ENCODE measurements at places on chromosomes 4 and X.

- no peak for ATAC-seq
These were observed 79.9 kb downstream of the ZFX start for GRCh38 chrX:24229400-24229879.

DNA sequence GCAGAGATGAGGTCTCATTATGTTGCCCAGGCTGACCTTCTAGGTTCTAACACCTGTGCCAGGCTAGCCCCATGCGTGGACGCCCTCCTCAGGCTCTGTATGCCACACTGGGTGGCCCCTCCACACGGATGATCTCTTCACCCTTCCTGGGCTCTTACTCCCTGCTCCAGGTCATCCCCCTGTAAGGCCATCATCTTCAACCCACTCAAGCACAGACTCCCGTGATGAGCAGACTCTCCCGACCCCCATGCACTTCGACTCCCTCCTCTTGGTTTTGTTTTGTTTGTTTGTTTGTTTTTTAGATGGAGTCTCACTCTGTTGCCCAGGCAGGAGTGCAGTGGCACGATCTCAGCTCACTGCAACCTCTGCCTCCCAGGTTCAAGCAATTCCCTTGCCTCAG is 70.9 kb downstream of the HPRT1 start:
- ATAC-seq: no peak

DNA sequence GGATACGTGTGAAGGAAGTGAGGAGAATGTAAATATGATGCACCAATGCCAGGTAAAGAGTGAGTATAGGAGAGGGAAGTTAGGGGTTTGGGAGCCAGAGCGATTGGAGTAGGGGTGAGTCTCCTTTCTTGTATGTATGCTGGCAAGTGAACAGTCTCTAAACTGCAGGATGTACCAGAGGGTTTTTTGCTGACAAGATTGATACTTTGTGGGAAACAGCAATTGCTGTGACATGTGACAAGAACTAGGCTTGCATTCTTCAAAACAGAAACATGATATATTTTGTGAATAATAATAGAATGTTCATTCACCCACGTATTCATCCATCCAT is 706 bp downstream of the CHIC1 start:
- ATAC-seq: no peak

GRCh38 chr4:124386648-124387047 is 325.9 kb downstream of the ANKRD50 start:
- ATAC-seq: no peak

GRCh38 chrX:131308980-131309379 is 19.9 kb upstream of the IGSF1 start:
- ATAC-seq: no peak

GRCh38 chr4:73523126-73523525 is 41.6 kb downstream of the AFM start:
- no peak for ATAC-seq

GRCh38 chr4:152075253-152075928 is 314.6 kb upstream of the GATB start:
- ATAC-seq: no peak

DNA sequence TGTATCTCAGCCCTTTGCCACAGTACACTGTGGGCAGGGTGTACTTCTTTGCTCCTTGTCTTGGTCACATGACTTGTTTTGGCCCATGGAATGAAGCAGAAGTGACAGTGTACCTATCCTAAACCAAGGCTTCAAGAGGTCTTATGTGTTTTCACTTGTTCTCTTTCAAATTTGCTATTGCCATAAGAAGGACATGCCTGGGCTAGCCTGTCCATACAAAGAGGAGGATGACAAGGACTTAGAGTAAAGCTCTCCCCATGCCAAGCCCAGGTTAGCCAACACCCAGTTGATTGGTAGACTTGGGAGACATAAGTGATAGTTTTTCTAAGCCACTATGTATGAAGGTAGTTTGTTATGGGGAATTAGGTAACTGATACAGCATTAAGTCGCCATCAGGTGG is 141.1 kb upstream of the MID1 start:
- ATAC-seq: no peak

- no peak for ATAC-seq
These were observed 31.3 kb downstream of the JADE1 start for GRCh38 chr4:128840711-128841318.

- no peak for ATAC-seq
These were observed 460.3 kb upstream of the PRKX start for GRCh38 chrX:4173743-4174142.

GRCh38 chr4:52098618-52099017 is 47.5 kb downstream of the SPATA18 start:
- no peak for ATAC-seq

DNA sequence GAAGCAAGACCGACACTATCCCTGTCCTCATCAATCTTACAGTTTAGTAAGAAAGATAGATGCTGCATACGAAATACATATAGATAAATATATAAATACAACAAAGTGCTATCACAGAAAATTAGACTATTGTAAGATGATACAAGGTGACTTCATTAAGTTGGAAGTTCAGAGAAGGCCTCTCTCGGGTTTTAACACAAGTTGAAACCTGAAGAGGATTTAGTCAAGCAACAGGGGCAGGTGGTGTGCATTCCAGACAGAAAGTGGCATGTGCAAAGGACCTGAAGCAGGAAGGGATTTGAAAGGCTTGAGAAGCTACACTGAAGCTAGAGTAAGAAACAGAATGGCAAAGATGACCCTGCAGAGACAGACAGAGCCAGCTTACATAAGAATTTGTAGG is 36.5 kb downstream of the USP46 start:
- no peak for ATAC-seq

GRCh38 chr4:142615324-142615665 is 230.8 kb downstream of the INPP4B start:
- no peak for ATAC-seq

- ATAC-seq: no peak
These were observed 186.4 kb downstream of the BCOR start for GRCh38 chrX:39911278-39911897.

DNA sequence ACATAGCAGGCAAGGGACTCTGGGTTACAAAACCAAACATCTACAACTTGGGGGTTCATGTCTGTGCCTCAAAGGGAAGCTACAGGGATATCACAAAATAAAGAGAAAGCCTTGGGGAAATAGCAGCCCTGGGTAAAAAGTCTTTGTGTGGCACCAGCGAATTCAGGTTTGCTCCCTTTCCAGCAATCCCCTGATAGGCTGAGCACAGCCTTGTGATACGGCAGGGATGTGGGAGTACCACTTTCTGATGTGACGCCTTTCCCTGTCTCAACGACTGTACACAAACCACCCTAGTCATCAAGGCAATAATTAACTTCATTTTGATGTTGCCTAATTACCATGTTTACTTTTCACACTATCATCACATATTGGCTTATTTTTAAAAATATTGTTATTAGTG is 164.9 kb downstream of the LDB2 start:
- no peak for ATAC-seq

- peak; percentile 61 for ATAC-seq
These were observed at the start of gene TADA2B for GRCh38 chr4:7043284-7044136. TADA2B (plus strand) TSS chr4:7043372; CDS start chr4:7043580, 208 bp downstream.

DNA sequence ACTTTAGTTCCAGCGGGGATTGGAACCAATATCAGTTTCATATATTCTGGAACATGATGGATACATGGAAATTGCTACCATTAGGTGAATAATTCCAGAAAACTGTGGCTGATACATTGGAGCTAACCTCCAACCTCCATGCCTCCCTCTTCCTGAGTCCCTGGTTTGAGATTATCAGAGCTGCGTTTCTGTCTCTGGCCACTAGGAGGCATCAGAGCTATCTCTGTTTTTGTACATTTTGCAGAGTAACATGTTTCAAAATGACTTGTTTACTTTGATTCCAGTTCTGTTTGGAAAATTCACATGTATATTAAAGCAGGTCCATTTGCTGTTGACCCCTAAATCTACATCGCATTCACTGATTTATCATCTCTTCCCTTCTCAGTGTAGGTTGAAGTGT is 2.4 kb upstream of the RAB40AL start:
- no peak for ATAC-seq

DNA sequence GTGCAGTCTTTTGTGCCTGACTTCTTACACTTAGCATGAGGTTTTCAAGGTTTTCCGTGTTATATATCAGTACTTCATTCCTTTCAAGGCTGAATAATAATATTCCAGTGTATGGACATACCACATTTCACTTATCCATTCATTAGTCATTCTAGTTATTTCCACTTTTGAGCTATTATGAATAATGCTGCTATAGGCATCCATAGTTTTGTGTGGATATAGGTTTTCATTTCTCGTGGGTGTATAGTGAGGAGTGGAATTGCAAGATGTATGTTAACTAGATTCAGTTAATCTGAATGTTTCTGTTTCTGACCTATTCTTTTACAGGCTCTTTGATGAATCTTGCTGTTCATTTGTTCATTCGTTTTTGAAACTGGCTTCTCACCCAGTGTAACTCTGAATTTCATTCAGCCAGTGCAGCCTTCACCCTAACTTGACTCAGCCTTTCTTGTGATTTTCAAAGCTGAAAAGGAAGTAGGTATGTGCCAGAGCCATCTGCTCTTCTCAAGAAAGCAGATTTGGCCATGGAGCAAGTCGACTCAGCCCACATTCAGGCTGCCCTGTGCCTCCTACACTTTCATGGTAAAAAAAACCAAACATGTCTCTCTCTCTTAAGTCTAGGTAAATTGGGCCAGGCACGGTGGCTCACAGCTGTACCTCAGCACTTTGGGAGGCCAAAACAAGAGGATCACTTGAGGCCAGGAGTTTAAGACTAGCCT is 56.3 kb upstream of the NOCT start:
- no peak for ATAC-seq

GRCh38 chr4:171985129-171985528 is 171.9 kb downstream of the GALNTL6 start:
- no peak for ATAC-seq

GRCh38 chrX:2828344-2828958 is at the start of gene GYG2:
GYG2 (plus strand) TSS chrX:2828930; CDS start chrX:2830189, 1,259 bp downstream.
- no peak for ATAC-seq

DNA sequence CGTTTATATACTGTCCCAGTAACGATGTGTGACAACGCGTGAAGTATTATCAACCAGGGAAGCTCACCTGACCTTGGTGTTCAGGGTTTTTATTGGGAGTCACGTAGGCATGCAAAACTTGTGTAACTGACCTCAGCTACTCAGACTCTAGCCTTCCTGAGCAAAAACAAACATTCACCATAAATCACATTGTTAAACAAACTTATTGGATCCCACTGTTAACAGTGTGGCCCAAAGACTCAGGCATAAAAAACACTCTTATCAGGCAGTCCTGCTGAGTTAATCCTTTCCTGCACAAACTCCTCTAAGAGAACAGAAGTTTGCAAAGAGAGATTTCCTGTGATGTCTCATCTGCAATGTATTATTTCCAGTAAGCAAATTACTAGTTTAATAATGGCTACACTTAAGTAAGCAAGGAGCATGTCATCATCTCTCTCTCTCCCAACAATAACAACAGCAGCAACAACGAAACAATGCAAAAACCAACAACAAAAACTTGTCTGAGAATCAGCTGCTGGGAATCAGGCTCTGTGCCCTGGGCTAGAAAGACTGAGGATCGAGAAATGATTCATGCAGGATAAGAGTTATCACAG is 12.0 kb downstream of the GAGE1 start:
- no peak for ATAC-seq

- ATAC-seq: no peak
These were observed 22.4 kb downstream of the SEC31A start for GRCh38 chr4:82868572-82868971.

GRCh38 chrX:17567821-17568220 is 169.5 kb upstream of the SCML1 start:
- no peak for ATAC-seq

- ATAC-seq: no peak
These were observed 76.1 kb downstream of the SLIT2 start for GRCh38 chr4:20327808-20328207.

DNA sequence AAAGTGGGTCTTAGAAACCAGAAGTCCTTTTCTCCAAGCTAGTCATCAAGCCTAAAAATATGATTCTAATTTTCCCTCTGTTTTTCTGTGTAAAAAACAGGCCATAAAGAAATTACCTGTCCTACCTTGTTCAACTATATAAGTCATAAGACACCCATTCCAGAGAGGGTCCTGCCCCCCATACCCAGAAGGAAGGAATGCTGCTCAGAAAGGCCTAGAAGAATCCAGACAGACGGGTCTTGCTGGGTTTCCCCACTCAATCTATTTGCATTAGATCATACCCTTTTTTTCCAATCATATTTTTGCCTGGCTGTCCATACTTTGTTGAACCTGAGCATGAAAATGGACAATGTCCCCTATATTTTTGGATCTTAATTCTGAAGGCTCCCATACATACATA is 16.3 kb upstream of the XAGE2 start:
- ATAC-seq: no peak

- ATAC-seq: peak; percentile 33
These were observed 30.3 kb upstream of the TMSB15B start for GRCh38 chrX:103932133-103932532.

- peak; percentile 38 for ATAC-seq
These were observed 48.5 kb downstream of the MRPL1 start for GRCh38 chr4:77911091-77911490.

- ATAC-seq: no peak
These were observed 147.2 kb upstream of the RBPJ start for GRCh38 chr4:26173619-26174018.

DNA sequence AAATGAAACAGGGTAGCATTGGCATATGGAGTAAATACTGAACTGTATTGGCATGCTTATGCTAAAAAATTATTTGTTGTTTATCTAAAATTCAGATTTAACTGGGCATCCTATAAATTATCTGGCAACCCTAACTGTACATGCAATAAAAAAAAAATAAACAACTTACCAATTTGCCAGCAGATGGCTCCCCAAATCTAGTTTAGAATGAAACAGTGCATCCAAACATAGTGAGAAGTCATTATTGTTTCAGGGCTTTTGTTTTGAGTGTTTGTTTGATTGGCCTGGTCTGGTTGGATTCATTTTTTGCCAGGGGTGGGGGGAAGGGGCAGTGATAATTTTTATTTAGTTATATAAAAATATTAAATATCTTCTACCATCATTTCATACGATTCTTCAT is 12.8 kb upstream of the NSUN7 start:
- ATAC-seq: no peak

DNA sequence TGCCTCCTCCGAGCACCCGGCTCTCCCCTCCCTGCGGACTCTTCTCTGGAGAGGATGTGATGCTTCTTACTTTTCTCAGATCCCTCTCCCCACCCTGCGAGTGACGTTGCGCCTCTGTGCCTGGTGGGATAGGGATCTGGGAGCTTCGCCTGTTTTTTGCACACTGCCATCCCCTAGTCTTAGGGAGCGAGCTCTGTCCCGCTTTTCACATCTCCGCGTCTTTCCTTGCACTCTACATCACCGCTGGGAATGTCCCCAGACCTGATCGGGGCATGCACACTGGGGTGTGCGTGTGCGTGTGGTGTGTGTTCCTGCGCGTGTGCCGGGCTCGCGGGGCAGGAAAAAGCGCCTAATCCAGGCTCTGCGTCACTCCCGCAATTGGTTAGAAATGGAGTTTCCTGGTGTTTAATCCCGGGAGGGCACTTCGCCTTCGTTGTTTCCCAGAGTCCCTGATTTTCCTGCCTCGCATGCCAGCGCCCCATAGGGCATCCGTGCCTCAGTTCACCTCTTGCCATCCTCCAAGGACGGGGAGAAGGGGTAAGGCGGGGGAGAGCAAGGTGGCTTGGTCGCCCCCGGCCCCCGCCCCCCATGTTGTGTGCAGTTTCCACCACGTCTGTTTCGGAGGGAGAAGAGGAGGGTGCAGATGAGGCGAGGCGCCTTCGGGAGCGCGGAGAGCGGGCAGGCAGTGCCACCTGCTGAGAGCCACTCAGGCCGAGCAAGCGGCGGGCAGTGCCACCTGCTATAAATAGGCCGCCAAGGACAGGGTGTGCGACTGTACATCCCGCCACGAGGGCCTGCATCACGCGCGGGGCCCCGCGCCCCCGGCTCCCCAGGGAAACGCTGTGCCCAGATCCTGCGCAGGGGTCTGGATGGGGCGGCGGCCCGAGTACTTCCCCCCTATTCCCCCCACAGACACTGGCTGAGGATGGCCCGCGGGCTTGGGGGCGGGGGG is 759 bp upstream of the TBC1D1 start:
- peak; percentile 5 for ATAC-seq

All from activated CD4-positive, CD25-positive, alpha-beta regulatory T cell treated with anti-CD3 and anti-CD28 coated beads, Interleukin-2, amount 50 U/mL, for 24 hours (primary cell).